ENCODE measurements at places on chromosomes 12 and 14.

DNA sequence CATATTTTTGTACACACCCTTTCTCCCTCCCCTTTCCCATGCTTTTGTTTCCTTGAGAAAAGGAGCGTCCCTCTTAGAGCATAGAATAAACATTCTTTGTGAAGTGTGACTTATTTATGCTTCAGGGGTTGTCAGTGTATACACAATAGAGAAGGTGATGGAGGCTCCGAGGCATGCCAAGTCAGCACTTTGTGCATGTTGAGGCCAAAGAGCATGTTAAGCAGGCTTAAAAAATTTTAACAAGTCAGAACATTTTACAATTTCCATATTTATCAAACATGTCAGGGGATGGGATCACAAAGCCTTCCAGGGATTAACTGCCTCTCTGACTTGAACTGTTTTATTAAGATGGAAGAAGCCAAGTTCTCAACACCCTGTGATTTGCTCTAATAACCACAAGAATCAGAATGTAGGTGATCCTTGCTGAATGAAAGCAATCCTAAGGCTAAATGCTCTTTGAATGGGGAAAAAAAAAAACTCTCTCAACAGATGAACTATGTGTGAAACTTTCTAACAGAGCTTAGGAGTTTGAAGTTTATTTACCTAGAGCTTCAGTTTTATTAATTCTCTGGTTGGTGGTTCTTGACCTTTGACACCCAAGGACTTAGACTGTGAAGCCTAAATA, 223.1 kb downstream of the RAD51B start:
- DNase-seq = no peak

- no peak for DNase-seq
Measured at GRCh38 chr12:96986883-96987523, 79.9 kb downstream of the NEDD1 start.

- no peak for DNase-seq
Measured at GRCh38 chr14:32697114-32697513, 241.6 kb upstream of the NPAS3 start.

DNA sequence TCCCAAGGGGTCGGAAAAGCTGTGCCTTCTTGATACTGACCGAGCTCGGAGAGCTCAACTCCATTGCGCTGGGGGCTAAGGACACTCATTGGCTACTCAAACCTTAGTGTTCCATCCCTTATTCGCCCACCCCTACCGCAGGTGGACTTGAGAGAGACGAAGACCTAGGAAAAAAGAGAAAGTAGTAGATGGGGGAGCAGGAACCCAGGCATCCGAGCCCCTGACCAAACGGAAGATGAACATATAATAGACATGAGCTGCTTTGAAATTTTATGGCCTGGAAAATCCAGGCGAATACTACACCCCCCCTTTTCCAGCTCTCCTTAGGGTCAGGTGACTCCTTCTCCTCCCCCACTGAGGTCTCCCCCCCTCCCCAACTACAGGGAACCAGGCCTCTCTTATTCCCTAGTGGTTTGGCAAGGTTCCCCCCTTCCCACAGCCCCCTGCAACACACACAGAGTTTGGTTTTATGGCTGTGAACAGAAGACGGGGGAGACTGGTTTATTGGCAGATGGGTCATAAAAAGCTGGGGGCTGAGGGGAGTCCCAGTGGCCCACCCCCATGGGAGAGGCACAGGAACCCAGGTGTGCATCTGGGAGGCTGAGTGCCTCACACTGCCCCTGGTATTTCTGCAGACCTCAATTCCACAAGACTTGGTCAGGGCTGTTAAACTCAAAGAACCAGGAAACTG, 1.6 kb downstream of the GDF11 start:
- DNase-seq = no peak

DNA sequence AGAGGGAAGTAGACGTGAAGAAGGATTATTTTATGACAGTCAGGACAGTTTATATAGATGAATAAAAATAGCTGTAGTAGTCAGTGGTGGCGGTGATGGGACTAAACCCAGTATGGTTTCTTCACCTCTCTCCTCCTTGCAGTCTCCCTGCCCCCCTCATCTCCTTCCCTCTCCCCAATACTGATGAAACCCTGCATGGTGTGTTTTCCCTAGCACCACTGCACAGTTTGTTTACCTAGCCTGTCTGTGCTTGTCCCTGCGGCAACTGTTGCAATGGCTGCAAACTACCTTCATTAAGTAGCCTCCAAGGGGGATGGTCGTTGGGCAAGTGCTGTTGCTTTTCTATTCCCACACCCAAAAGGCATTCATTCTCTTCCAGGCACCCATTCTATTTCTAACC, 14.7 kb downstream of the PCBP2 start:
- no peak for DNase-seq

- DNase-seq = no peak
Measured at GRCh38 chr12:114700392-114701103, 16.6 kb upstream of the TBX3 start.

All from activated CD4-positive, alpha-beta T cell treated with anti-CD3 and anti-CD28 coated beads, Interleukin-2, amount 50 U/mL, for 24 hours (primary cell).